A549 treated with Hydrocortisone at 1 μM for 4 hours (cell line): ENCODE measurements at places on chromosomes 16 and 17. TPM values are rescaled to one million over a fixed set of nuclear protein-coding genes. Genes with fewer than 3 reads are reported as not detected.

NOXO1 gene
- 0.17 to 0.29 TPM (median 0.20 TPM) in 5 replicates for total RNA-seq

CCL8 gene
- not detected in 5 replicates for total RNA-seq

MMP15 gene
- total RNA-seq: 44.8 to 55.4 TPM (median 47.4 TPM) in 5 replicates

PRSS22 gene
- total RNA-seq: 0.84 to 1.2 TPM (median 0.97 TPM) in 5 replicates

ACSM3 gene
- 3.3 to 4.4 TPM (median 3.7 TPM) in 5 replicates for total RNA-seq

DPEP2 gene
- not detected in 5 replicates for total RNA-seq

GRAP gene
- 0.24 to 0.41 TPM (median 0.38 TPM) in 5 replicates for total RNA-seq

SEZ6L2 gene
- total RNA-seq: 18.2 to 22.4 TPM (median 20.4 TPM) in 5 replicates

FSCN2 gene
- total RNA-seq: 1.0 to 1.5 TPM (median 1.1 TPM) in 5 replicates

CDH13 gene
- 0.06 TPM in 1 of 5 replicates, not detected in the others for total RNA-seq

GNGT2 gene
- total RNA-seq: 0.54 to 1.2 TPM (median 1.0 TPM) in 5 replicates
